ENCODE measurements at places on chromosomes 16 and 17.

DNA sequence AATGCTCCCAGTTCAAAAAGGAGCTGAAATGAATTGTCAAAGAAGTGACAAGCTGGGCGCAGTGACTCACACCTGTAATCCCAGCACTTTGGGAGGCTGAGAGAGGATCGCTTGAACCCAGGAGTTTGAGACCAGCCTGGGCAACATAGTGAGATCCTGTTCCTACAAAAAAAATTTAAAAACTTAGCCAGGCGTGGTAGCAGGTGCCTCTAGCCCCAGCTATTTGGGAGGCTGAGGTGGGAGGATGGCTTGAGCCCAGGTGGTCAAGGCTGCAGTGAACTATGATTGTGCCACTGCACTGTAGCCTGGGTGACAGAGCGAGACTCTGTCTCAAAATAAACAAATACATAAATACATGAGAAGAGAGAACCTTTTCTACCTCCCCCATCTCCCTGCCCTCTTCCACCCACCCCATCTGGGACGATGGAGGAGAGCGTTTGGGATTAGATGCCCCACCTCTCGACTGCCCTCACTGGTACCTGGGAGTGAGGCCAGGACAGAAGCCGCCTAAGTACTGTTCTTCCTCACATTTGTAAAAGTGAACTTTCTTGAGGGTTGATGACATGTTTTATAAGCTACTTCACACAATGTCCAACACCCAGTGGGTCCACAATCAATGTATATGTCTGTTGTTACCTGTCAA lies 2.4 kb downstream of the IL4R start:
- no peak for DNase-seq

DNA sequence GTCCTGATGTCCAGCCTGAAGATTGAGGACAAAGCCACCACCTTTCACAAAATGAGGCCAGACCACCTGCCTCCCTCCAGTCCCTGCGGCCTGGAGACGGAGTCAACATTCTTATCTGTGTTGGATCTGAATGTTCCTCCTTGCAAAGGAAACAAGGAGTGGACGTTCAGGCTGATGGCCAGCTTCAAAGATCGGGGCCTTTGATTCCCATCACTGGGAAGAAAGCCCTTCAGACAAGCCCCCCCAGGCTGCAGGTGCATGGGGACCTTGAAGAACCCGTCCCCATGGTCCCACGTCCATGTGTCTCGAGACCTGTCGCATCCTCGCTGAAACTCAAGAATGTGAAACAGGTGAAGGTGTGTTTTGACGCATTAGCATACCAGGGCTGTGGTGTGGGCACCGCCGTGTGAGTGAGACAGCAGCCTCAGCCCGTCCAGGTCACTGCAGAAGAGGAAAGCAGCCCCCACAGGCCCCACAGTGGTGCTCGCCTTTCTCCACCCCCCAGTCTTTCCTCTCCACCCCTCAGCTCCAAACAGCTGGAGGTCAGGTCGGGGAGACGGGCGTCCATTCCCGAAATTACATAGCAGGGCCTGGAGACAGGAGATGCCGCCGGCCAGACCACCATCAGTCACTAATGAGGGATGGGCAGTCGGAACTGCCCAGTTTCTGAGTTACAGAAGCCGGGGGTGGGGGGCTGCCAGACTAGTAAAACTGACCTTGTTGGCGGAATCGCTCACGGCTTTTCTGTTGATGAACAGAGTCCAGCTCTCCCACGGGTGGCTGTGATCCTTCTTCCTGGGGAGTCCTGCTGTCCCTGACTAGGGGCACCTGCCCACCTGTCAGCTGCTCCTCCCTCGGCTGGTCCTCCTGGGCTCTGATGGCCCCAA lies 877 bp upstream of the CSNK1D start:
- DNase-seq = no peak

GRCh38 chr17:40846515-40847144 lies 20.4 kb downstream of the KRT12 start:
- DNase-seq = no peak

DNA sequence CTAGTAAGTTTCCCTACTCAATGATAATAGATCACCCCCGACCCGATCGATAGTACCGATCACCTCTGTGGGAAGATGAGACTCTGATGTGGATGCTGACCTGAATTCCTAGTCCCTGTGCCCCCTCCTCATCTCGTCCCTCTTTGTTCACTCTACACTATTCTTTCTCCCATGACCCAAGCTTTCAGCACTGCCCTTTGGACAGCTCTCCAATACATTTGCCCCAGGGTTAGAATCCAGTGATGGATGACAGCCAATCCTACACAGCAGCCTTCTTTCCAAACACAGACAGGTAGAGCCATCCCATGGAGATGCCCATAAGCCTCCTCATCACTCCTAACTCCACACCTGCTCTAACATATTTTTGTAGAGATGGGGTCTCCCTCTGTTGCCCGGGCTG lies 141.1 kb downstream of the GSG1L start:
- DNase-seq = no peak

- DNase-seq = no peak
Observed at GRCh38 chr17:48582750-48583069, 4.6 kb upstream of the HOXB4 start.

GRCh38 chr17:44216694-44217093 lies 2.8 kb downstream of the UBTF start:
- no peak for DNase-seq

DNA sequence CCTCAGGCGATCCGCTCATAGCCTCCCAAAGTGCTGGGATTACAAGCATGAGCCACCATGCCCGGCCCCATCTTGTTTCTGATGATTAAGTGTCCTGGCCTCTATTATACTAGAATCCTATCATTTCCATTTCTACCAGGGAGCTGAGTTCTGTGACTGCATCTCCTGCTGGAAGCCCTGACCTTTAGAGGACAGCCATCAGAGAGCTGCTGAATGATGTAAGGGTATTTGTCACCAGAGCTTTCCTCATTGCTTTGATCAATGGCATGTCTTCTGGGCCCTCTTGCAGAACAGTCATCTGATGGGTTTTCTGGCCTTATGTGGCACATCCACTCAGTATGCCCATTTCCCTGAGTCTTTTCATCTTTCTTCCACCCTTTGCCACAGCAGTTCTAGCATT lies 39.9 kb downstream of the PSMD12 start:
- no peak for DNase-seq

DNA sequence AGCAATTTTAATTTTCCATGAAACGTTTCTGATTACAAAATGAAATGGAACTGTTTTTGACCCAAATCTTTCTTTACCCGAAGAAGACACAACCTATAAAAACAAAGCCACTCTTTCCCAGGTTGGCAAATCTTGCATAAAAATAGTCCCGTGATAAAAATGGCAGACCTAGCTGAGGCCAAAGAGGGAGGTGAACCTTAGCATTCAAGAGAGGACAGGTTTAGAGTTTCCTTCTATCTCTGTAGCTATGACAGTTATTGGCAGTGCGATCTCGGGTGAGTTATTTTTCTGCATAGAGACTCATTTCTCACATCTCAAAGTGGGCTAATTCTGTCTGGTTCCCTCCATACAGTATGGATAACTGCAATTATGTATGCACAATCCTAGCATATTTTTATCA lies 241.4 kb downstream of the MAP2K6 start:
- no peak for DNase-seq

DNA sequence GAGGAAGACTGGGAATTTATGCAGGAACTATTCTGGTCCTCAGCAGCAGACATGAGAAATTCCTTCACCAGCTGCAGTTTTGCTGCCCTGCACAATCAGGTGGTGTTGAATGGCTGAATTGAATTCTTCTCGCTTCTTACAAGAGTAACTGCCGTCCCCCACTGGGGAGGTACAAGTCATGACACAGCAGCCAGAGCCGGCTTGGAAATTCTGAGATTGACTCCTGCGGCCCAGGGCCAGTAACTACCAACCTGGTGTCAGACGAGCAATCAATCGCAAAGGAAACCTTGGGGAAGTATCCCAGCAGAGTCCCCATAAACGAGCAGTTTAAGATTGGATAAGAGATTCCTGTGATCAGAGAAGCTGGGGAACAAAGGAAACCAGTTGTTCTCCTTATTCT lies 30.7 kb downstream of the KNOP1 start:
- DNase-seq = no peak

- no peak for DNase-seq
Observed at GRCh38 chr16:60452646-60453045, 1583.6 kb downstream of the CDH8 start.

DNA sequence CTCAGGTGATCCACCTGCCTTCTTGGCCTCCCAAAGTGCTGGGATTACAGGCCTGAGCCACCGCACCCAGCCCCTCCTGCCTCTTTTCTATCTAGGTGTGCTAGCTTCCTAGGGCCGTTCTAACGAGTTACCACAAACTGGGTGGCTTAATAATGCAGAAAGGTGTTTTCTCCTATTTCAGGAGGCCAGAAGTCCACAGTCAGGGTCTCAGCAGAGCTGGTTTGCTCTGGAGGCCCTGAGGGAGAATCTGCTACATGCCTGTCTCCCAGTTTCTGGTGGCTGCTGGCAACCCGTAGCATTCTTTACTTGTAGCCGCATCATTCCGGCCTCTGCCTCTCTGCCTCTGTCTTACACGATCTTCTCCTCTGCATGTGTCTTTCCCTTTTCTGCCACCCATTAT lies 89.2 kb downstream of the NTN1 start:
- DNase-seq = no peak

- peak; percentile 84 for DNase-seq
Observed at GRCh38 chr17:48593126-48593829, at the start of gene HOXB5. TSS of gene HOXB5 (minus strand) at chr17:48593779. CDS start at chr17:48593682, 97 bp downstream.

DNA sequence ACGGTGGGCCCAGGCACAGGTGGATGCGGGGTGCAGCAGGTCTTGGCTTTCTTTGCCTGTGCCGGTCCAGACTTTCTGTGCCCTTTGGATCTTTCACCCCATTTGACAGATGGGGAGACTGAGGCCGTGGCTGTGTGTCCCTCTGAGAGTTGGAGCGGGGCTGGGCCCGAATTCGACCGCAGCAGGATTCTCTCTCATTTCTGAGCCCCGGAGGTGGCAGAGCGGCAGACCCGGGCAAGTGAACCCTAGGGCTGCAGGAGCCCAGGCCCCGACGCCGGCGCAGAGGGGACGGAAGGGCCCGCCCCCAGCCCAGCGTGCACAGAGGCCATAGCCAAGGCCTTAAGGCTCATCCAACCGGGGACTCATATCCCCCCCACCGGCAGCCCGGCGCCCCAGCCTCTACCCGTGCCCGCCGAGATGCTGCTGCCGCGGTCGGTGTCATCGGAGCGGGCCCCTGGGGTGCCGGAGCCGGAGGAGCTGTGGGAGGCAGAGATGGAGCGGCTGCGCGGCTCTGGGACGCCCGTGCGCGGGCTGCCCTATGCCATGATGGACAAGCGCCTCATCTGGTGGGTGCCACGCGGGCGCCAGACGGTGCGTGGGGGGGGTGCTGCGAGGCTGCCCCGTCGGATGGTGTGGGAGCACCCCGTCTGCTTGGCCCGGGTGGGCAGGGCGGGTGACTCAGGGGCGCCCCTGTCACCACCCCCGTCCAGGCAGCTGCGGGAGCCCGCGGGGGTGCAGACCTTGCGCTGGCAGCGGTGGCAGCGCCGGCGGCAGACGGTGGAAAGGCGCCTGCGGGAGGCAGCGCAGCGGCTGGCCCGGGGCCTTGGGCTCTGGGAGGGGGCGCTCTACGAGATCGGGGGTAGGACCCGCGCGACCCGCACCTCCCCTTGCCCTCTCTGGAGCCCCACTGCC lies 857 bp downstream of the TMC8 start:
- no peak for DNase-seq

DNA sequence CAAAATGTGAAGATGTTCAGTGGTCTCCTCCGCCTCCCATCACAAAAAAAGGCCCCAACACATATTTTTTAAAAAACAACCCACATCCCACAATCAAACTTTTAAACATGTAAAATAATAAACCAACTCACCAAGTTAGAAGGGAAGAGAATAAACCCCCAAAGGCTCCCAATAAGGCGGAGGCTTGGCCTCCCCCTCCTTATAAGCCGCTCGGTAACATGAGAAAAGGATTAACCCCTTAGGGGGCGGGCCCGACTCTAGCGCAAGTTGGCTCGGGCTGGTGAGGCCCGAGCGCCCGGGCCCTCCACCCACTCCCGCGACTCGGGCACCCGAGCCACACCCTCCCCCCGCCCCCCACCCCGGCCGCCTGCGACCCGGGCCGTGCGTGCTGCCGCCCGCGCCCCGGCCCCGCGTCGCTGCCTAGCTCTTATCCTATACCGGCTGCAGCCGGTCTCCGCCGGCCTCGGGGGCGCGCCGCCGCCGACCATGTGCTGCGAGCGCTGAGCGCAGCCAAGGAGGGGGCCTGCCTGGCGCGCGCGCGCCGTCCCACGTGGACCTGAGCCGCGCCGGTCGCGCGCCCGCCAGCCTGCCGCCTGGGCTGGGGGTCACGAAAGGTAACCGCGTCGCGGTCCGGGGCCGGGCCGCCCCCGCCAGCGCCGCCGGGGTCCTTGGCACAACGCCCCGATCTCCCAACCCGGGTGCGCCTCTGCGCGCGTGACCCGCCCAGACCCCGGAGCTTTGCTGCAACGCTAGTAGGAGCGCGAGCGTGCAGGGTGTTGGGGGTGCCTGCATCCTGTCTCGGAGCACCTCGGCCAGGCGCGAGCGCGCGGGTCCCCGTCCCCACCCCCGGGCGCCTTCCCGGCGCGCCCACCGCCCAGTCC lies at the start of the genes ARSG and SLC16A6:
Gene ARSG (plus strand): TSS at position 541 of the 881 bp plus-strand sequence. CDS start 15,999 bp downstream, outside the sequence.
Gene SLC16A6 (minus strand): TSS at position 173 of the 881 bp plus-strand sequence. CDS start 12,807 bp downstream, outside the sequence.
- DNase-seq = peak; percentile 70

- no peak for DNase-seq
Observed at GRCh38 chr17:78817123-78817522, 23.5 kb downstream of the USP36 start.

DNA sequence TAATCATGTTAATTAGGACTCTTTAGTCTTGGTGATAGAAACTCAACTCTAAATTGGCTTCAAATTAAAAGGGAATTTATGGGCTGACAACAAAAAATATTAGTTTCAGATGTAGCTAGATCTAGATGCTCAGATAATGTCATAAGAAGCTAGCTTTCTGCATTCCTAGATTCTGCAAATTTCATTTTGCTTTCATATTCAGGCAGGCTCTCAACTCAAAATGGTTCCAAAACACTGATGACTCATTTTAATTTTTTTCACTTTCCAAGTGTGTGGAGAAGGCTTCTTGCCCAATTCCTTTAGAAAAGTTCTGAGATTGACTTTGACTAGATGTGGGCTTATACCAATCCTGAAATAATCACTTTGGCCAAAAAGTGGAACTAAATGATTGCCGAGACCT lies 236.7 kb upstream of the GOT2 start:
- no peak for DNase-seq

DNA sequence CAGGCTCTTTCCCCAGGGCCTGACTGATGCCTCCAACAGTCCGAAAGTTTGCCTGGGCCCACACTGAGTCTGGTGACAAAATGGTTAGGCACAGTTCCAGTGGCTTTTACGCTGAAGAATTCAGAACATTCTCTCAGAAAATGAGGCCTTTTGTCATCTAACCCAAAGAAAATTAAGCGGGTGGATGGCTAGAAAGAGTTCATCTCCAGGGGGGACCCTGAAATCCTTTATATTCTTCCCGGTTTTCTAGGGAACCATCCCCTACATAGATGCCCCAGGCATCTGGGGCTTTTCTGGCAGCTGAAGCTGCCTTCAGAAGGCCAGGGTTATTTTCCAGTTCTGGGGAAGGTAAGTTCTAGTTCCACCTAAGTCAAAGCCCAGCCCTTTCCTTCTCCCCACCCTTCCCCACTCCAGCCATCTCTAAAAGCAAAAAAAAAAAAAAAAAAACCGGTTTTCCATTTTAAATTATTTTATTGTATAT lies 2.2 kb downstream of the RASD1 start:
- DNase-seq = no peak

Measured in NCI-H1092 (cell line).